Endodermal cell (in vitro differentiated cells): ENCODE measurements at places on chromosomes 7 and 10. TPM values are rescaled to one million over a fixed set of nuclear protein-coding genes. Genes with fewer than 3 reads are reported as not detected.

GIMAP7 gene
- not detected in 2 replicates for total RNA-seq

DNA sequence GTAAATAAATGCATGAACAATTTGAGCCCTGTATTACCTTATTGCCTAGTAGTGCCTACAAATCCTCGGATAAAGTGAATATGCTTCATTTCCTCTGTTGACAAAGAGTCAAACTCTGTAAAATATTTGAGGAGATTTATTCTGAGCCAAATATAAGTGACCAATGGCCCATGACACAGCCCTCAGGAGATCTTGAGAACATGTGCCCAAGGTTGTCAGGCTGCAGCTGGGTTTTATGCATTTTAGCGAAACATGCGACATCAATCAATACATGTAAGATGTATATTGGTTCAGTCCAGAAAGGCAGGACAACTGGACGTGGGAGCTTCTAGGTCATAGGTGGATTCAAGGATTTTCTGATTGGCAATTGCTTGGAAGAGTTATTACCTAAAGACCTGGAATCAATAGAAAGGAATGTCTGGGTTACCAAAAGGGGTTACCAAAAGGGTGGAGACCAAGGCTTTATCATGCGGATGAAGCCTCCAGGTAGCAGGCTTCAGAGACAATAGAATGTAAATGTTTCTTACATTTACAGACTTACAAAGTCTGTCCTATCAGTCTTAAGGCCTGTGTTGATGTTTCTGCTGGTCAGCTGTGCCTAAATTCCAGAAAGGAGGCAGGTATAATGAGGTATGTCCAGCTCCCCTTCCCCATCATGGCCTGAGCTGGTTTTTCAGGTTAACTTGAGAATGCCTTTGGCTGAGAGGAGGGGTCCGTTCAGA lies 220.1 kb upstream of the FZD1 start:
- peak; percentile 57 for DNase-seq

DNA sequence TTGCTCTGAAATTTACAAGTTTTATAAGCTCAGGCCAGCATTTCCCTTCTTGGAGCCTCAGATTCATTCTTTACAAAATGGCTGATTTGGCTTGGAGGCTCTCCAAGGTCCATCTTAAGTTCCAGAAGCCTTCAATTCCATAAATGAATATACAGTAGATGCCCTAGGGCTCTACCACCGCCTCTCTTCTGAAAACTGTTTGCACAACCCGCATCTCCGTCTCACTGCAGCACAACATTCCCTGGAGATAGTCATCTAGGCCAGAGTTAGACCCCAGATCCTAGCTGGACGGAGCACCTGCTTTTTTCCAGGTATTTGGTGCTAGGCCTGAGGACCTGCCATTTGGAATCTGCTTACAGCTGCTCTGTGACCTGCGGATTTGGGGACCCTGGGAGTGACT lies 50.5 kb upstream of the NRP1 start:
- DNase-seq, result no peak

DNA sequence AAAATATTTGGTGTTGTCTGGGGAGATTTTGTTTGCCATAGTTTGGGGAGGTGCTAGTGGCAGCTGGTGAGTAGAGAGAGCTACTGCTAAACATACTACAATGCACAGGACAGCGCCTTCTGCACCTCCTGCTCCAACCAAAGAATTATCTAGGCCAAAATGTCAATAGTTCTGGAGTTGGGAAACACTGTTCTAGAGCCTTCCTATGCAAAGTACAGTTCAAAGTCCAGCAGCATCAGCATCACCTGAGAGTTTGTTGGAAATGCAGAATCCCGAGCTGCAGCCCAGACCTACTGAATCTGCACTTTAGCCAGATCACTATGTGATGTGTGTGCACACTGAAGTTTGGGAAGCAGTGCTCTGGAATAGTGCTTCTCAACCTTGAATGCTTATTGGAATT lies 290.7 kb downstream of the TCF7L2 start:
- no peak for DNase-seq

DNA sequence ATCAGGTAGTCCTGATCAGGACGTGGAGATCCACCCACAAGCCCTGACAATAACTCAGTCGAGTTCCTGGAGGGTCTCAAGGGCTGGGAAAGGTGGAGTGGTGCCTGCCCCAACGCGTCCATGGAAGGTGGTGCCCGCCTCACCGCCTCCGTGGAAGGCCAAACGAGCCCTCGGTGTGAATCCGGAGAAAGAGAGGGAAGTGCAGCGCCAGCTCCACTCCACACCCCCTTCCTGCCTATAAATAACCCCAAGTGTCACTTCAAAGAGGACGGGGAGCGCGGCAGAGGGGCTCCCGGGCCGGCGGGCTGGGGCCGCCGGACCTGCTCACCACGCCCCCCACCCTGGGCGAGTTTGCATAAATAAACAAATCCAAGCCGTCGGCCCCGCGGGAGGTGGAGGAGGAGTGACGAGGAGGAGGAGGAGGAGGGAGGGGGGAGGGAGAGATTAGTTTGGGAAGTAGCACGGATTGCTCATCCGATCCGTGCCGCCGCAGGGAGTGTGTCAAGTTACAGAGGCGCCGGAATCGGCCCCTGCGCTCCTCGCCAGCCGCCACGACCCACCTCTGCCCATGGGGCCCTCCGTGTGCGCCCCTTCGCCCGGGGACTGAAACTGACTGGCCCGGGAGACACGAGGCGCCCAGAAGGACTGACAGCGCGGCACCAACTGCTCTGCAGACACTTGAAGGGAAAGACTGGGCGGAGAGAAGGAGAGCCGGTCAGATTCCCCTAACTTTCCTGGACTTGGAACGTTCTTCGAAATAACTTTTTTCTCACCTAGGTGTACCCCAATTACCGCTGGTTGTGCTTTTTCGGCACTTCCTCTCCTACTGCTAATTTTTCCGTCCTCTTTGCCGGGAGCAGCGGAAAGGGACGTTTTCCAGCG lies at the start of gene COL13A1:
COL13A1 (plus strand) TSS at position 473 of the 882 bp plus-strand sequence. CDS start 518 bp downstream, outside the sequence.
- DNase-seq, result peak; percentile 97

DNA sequence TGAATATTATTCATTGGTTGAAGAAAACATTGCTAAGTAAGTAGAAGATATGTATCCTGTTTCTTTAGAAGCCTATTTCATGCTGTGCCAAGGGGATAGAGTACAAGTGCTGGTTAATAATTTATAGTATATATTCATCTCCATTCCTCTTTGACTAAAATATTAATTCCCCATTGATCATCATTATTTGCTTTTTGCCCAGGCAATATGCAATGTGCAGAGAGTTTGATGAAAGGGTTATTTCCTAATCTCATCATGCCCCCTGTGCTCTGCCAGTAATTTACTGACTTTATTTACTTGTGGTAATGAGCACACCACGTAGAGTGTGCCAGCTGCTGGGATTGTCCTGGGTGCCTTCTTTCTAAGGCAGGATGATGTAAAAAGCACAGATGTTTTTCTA lies 180.9 kb downstream of the REEP3 start:
- DNase-seq, result no peak

DNA sequence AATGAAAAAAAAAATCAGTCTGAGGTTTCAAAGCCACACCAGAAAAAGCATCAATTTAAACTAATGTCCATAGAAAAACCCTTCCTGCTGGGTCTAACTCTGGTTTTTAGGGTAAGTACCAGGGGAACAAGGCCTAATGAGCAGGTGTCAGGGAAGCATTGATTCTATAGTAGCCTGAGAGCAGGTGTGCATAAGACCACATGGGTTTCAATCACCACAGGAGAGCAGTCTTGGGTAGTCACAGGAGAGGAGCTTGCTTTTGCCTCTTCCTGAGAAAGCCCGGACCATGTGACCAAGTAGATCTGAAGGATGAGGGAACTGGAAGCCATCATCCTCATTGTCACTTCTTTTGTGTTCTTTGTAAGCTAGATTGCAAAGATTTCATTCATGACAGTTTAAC lies 66.3 kb upstream of the AGK start:
- no peak for DNase-seq

- DNase-seq, result no peak
Measured at GRCh38 chr7:151124899-151125399, 38.7 kb downstream of the AGAP3 start.

DNA sequence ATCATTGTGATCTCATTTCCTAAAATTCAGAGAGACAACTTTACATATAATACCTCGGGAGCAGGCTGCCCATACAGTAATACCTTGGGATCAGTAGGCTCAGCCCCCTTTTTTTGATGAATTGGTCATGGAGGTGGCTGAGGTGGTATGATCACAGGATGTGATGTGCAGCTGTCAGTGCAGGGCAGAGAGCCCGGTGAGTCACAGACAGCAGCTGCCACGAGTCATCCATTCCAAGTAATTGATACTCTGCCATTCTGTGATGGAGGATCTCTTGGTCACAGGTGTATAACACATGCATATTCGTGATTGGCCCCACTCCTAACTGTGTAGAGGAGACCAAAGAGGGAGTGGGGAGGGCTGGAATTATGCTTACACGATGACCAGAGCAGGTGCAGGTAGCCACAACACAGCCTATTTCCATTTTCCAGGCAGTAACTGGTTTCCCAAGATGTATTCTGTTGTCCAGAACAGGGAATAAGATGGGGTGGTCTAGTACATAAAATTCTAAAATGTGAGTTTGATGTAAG lies 14.1 kb downstream of the NRCAM start:
- no peak for DNase-seq

GRCh38 chr10:1668399-1668798 lies 68.9 kb downstream of the ADARB2 start:
- no peak for DNase-seq

DNA sequence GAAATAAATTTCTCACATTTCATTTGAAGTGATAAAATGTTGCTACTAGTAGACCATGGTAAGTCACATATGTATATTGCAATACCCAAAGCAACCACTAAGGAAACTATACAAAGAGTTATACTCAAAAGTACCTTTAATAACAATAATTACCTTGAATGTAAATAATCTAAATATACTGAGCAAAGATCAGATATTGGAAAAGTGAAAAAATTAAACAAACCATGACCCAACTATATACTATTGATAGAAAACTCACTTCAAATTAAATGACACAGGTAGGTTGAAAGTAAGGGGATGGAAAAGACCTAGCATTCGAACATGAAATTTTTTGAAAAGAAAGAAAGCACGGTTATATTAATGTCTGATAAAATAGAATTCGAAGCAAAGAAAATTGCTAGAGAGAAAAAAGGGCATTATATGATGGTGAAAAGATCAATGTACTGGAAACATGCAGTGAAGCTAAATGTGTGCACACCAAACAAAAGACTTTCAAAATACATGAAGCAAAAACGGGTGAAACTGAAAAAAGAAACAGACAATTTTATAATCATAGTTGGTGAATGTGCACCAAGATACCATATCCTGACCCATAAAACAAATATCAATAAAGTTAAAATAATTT lies 29.1 kb downstream of the TFPI2 start:
- DNase-seq, result no peak
